HFFc6 (cell line): ENCODE measurements at places on chromosomes 5 and 9.
A peak's percentile ranks its signal among the peaks of the same experiment; 100 is the strongest.

- no peak for DNase-seq
Observed at GRCh38 chr5:80799041-80799440, 144.3 kb upstream of the DHFR start.

- DNase-seq: peak; percentile 98
Observed at GRCh38 chr9:129838707-129839259, 3.5 kb downstream of the USP20 start.

DNA sequence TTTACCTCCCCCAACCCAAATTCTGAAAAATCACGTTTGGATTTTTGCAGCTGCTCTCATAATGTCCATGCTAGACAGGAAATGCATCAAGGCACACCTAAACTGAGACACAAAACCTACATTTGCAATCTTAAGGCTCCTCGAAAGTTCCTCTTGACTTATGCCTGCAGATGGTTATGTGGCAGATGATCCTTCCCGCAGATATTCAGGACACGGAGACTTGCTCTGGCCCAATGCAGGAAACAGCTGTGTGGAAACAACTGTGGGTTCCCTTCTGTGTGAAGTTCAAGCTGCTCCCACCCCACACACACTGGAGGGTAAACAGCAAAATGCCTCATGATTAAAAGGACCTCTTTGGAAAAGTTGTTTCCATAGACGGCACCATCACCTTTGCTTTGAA, 253.8 kb downstream of the EBF1 start:
- no peak for DNase-seq

DNA sequence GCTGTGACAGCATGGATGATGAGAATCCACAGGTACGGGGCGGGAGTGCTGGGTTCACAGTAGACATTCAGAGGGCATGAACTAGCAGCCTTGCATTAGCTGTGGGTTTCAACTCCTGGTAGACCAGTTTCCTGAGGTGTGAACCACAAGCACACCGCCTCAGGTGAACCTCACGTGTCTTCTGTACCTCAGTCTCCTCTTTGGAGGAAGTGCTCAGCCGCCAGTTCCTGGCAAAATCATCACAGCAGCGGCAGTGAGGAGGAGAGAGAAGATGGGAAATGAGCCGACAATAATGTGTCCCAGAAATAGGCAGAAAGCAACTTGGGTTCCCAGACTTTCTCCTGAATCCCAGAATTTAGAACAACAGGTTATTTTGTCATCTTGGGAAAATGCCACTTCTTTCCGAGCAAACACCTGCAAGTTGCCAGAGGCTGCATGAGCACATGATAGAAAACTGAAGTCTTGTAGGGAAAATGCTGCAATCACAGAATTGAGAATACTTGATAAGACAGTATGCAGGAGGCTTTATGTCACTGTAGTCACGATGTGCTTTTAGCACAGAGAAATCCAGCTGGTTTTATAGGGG, 258.5 kb downstream of the AOPEP start:
- no peak for DNase-seq

DNA sequence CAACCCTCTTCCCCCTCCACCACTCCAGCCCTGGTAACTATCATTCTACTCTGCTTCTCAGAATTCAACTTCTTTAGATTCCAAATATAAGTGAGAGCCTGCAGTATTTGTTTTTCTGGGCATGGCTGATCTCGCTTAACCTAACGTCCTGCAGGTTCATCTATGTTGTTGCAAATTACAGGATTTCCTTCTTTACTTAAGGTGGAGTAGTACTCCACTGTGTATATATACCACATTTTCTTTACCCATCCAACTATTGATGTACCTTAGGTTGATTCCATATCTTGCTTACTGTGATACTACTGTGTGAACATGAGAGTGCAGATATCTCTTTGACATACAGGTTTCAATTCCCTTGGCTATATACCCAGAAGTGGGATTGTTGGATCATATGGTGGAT, 106.3 kb upstream of the ZNF366 start:
- DNase-seq: no peak

DNA sequence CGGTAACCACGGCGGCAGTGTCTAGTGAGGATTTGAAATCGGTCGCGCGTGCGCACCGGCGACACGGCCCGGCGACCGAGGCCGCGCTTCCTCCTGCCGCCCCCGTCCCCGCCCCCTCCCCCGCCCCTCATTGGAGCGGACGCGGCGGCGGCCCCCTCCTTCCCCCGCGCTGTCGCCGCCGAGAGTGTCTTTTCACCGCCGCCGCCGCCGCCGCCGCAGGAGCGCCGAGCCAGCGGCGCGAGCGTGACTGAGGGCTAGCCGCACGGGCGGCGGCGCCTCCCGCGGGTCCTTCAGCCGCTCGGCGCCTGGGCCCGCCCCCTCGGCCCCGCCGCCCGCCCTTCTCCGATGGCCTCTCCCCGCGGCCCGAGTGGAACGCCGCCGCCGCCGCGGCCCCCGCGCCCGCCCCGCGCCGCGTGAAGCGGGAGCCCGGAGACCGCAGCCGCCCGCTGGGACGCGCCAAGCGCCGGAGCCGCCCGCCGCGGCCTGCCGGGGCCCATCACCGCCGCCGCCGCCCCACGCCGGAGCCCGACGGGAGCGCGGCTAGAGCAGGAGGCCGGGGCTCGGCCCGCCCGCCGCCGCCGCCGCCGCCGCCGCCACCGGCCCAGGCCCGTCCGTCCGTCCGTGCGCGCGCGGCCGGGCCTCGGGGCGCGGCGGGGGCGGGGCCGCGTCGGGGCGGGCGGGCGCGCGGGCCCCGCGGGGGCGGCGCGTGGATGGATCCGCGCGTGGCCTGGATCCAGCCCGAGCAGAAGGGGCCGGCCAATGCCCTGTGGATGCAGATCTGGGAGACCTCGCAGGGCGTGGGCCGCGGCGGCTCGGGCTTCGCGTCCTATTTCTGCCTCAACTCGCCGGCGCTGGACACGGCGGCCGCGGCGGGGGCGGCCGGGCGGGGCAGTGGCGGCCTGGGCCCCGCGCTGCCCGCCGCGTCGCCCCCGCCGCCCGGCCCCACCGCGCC, at the start of gene TENT4A:
TSS of gene TENT4A (plus strand) at position 159 of the 952 bp plus-strand sequence. CDS start at position 711, 552 bp downstream.
- DNase-seq: no peak

- peak; percentile 76 for DNase-seq
Observed at GRCh38 chr9:136721339-136722092, 9.1 kb downstream of the DIPK1B start.

DNA sequence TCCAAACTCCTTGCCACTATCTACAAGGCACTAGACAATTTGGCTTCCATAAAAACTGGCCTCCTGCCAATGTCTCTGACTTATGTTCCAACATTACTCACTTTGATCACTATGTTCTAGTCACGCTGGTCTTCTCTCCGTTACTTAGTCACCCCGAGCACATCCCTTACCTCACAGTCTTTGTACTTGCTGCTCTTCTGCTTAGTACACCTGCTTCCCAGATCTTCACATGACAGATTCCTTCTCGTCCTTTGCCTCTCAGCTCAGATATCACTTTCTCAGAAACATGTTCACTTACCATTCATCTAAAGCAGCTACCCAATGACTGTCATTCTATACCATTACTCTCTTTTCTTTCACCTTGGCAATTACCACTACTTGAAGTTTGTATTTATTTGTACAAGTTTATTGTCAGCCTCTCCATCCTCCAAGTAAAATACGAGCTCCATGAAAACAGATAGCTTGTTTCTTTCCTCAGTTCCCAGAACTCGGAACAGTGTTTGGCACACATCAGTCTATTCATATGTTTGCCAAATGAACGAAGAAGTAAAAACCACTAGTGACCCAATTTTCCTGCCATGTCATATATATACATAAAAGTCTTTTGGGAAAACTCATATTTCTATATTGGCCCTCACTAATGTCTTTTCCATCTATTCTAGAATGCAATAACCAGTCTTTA, 5.9 kb upstream of the SLC22A5 start:
- peak; percentile 93 for DNase-seq

GRCh38 chr5:36438765-36439561, 137.3 kb upstream of the RANBP3L start:
- DNase-seq: no peak

- no peak for DNase-seq
Observed at GRCh38 chr5:132686193-132686592, 12.4 kb downstream of the IL4 start.

DNA sequence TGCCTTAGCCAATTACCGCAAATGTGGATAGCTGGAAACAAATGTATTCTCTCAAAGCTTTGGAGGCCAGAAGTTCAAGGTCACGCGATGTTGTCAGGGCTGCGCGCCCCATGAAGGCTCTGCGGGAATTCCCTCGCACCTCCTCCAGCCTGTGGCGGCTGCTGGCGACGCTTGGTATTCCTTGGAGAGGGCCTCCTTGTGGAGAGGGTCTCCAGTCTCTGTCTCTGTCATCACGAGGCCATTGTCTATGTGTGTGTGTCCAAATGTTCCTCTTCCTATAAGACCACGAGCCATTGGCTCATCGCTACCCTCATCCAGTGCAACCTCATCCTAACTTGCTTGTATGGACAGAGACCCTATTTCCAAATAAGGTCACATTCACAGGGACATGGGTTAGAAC, 97.5 kb downstream of the ANKRD33B start:
- no peak for DNase-seq

DNA sequence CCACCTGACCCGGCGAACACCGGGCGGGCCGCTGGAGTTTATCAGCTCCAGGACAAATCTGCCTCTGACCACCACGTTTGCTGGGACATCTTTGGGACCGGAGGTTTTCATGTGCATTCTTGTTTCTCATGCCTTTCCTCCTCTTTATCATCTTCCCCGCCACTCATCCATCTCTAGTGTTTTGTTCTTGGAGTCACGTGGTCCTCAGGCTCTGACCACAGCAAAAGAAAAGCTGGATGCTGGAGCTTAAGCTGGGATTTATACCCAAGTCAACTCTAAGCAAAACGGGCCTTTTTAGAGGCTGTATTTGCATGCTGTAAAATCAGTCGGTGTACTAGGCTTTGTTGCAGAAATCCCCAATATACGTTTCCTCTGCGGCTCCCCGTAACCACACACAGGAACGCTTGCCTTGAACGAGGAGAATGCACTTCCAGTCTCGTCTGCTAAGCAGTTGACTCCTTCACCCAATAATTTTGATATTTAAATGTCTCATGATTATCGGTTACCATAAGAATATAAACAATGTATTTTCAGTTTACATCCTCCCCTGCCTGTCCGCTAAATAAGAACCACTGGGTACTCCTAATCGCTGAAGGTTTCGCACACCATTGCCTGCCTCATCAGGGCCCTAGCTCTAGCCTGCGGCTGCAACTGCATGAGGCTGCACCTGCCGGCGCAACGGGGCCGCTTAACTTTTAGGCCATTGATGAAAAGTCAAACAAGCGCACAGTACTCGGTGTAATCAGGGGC, 560 bp upstream of the NDUFS6 start:
- no peak for DNase-seq

DNA sequence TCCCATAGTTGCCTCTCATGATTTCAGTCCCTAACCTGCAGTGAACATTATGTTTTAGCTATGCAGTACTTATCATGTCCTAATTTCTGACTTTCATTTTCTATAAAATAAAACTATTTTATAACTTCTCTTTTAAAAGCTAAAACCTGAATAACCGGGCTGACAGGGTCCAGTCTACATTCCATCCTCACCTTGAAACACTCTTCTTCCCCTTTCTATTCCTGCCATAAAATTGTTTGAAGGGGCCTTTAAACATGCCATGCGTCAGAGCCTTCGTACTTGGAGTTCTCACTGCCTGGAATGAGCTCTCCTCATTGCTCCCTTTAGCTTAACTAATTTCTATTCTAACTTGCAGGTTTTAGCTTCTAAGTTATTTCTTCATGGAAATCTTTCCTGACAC, 143.0 kb upstream of the PRLR start:
- no peak for DNase-seq

DNA sequence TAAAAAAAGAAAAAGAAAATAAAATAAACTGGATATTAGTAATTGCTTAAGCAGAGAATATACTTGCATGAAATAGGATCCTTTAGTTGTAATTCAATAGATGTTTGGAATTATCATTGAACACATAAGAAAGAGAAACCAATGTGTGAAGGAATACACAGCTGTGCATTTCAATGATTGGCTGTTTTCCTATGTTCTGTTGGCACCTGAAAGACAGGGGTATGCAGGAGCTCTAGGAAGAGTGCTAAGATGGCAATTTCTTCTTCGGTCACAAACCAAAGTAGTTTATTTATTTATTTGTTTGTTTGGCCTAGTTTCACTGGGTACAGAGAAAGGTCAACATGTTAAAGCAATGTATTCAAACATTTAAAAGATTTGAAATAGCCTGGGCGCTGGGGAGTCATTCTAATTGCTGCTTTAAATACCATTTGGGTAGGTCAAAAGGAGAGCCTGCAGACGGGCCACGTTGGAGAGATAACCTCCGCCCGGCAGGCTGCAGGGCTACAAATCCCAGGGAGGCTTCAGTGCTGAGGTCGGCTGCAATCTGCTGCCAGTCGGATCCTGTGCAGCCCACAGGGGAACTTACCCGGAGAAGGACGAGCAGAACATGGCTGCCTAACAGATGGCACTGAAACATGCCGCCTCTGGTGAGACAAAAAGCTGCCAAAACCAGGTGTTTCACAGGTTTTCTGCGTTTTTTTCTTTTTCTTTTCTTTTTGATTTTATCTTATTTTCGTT, 154.2 kb upstream of the TYRP1 start:
- DNase-seq: no peak

- DNase-seq: no peak
Observed at GRCh38 chr9:84239343-84239742, 101.2 kb downstream of the SLC28A3 start.

DNA sequence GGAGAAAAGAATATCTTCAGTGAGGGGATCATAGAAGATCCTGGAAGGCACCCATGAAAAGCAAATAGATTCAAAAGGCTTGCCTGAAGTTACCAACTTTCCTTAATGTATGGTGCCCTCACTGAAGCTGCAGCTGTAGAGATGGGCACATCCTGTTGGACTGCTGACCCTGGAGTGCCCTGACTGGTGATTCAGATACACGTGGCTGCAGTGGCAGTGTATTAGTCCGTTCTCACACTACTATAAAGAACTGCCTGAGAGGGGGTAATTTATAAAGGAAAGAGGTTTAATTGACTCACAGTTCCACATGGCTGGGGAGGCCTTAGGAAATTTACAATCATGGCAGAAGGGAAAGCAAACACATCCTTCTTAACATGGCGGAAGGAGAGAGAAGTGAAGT, 80.3 kb downstream of the OSMR start:
- peak; percentile 62 for DNase-seq

GRCh38 chr9:114155995-114156656, 789 bp downstream of the COL27A1 start:
- peak; percentile 30 for DNase-seq

DNA sequence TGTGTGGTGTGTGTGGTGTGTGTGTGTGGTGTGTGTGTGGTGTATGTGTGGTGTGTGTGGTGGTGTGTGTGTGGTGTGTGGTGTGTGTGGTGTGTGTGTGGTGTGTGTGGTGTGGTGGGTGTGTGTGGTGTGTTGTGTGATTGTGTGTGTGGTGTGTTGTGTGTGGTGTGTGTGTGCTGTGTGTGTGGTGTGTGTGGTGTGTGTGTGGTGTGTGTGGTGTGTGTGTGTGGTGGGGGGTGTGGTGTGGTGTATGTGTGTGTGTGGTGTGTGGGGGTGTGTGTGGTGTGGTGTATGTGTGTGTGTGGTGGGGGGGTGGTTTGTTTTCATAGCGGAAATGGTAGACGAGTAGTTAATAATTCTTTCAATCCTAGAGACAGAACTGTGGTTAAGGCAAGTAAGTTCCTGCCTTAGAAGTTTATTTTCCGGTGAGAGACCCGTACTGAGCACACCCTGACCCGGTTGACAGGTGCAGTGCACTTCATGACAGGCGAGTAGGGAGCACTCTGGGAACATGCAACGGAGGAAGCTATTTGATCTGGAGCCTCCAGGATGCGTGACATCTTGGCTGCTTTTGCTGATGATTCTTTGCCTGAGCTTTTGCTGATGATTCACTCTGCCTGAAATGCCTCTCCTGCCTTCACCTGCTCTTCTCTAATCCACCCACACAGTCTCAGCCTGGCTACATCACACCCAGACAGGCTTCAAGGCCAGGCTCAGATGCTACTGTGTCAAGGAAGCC, 21.7 kb upstream of the FAT2 start:
- no peak for DNase-seq

- DNase-seq: peak; percentile 67
Observed at GRCh38 chr5:122727112-122727541, 47.8 kb upstream of the SNX2 start.
